ENCODE measurements at places on chromosomes 7 and 10. TPM values are rescaled to one million over a fixed set of nuclear protein-coding genes. Genes with fewer than 3 reads are reported as not detected.

PLAU gene
- total RNA-seq, result 106 TPM

TRIM73 gene
- 3.1 TPM for total RNA-seq

C10orf90 gene
- 2.7 TPM for total RNA-seq

CLDN15 gene
- 12.9 TPM for total RNA-seq

ERVW-1 gene
- not detected for total RNA-seq

GSTO2 gene
- total RNA-seq, result 2.3 TPM

MYO3A gene
- total RNA-seq, result not detected

CFAP70 gene
- total RNA-seq, result 0.12 TPM

OR2A7 gene
- not detected for total RNA-seq

WEE2 gene
- total RNA-seq, result not detected

POLR2J2 gene
- 0.89 TPM for total RNA-seq

OR2A1 gene
- total RNA-seq, result not detected

MRLN gene
- not detected for total RNA-seq

GIMAP2 gene
- not detected for total RNA-seq

RPEL1 gene
- not detected for total RNA-seq

Data from A549 treated with ZK216348 at 1 μM for 4 hours (cell line).